WERI-Rb-1 (cell line): ENCODE measurements at places on chromosomes 7 and 10.
A peak's percentile ranks its signal among the peaks of the same experiment; 100 is the strongest.

DNA sequence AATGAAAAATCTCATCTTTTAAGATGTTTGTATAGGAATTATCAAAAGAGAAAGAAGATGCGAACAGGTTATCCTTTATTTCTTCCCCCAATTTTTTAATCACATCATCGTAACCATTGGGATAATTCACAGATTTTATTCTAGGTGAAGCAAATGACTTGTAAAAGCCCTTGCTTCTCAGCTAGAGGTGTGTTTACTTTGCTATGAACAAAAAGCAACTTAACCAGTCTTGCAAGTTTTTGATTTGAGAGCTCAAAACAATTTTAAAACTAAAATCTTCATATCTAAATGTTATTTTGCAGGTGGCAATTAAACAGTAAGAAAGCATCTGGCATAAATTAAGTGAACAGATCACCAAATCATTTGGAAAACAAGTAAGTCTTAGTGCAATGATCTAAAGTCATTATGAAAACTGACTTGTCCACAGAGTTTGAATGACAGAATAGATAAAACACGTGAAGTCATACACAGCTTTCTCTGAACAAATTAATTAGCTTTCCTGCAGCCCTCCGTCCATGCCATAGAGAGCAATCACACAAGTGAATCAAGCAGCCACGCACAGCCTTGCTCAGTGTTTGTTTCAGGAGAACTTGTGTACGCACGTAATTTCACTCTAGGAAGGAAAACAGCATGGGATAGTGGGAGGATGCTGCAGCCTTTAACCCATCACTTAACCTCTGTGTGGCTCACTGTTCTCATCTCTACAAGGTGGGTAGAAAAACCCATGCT, 85.0 kb upstream of the ZNF800 start:
- no peak for DNase-seq

GRCh38 chr7:106382129-106382528, 97.3 kb upstream of the NAMPT start:
- no peak for DNase-seq

- no peak for DNase-seq
Measured at GRCh38 chr7:133300811-133301210, 47.9 kb downstream of the EXOC4 start.

DNA sequence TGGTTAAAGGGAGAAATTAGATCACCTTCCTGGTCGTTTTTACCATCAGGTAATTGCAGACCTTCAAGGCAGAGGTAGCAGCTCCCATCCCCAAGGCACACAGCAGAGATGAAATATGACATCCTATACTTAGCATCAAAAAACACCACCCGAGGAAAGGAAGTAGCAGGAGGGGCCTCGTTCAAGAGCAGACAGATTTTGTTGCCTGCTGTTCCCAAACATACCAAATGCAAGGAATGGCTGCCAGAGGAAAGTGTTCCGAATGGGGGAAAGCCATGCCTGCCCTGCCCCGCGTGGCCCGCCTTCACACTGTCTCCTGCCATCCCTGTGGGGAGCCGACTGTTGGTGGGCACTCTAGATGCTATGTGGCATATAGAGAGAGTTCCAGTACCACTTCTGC, 18.0 kb downstream of the FKBP6 start:
- DNase-seq: no peak

- no peak for DNase-seq
Measured at GRCh38 chr7:20653636-20654035, 38.2 kb downstream of the ABCB5 start.

GRCh38 chr7:44059219-44060090, 5.9 kb downstream of the PGAM2 start:
- DNase-seq: no peak

- peak; percentile 11 for DNase-seq
Measured at GRCh38 chr10:43231523-43232078, 35.3 kb downstream of the RASGEF1A start.
